Hepatocyte (in vitro differentiated cells): ENCODE measurements at places on chromosomes 13 and 19. TPM values are rescaled to one million over a fixed set of nuclear protein-coding genes. Genes with fewer than 3 reads are reported as not detected.

The CLEC4M gene
- total RNA-seq, result 0.07 and 0.80 TPM in 2 replicates

- no peaks in the 10 kb centered on the region for H3K36me3 ChIP-seq
- no peak overlapping the region for H3K4me3 ChIP-seq
- H3K27ac ChIP-seq, result no peak overlapping the region
- DNase-seq, result no peak
These were observed 558.5 kb upstream of the GPC6 start for GRCh38 chr13:92668157-92668556.

DNA sequence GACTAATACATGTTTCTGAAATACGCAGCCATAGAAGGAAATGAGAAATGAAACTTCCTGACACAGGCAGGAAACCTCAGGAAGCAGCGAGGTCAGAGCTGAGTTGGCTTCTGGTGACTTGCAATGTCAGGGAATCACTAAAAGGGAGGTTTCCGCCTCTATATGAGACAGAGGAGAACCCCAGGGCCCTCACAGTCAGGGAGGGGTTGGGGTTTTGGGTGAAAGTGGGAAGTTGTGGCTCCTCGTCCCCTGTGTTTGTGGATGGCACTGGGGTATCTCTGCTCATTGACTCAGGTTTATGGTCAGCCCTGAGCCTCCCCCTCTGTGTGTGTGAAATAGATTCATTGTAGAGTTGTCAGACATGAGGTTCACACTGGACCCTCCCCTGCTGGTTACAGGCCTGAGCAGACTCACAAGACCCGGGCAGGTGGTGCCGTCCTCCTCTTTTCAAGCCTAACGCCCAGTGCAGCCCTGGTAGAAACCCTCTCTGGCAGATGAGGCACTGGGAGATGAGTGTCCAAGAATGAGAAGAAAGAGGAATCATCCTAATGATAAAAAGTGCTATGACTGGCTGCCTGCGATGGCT is 5.5 kb upstream of the LILRA6 start:
- H3K27me3 ChIP-seq, result peaks cover 7% of the 10 kb centered on the region
- H3K27ac ChIP-seq, result no peak overlapping the region
- DNase-seq, result no peak
- H3K4me3 ChIP-seq, result no peak overlapping the region
- no peaks in the 10 kb centered on the region for H3K36me3 ChIP-seq

- no peaks in the 10 kb centered on the region for H3K4me1 ChIP-seq
- no peaks in the 10 kb centered on the region for H3K27me3 ChIP-seq
- DNase-seq, result no peak
- no peaks in the 10 kb centered on the region for H3K36me3 ChIP-seq
- H3K4me3 ChIP-seq, result no peak overlapping the region
These were observed 1227.5 kb upstream of the MIR17HG start for GRCh38 chr13:90120026-90120425.

The KCNJ14 gene
- total RNA-seq, result 0.12 and 0.70 TPM in 2 replicates

- no peak overlapping the region for H3K4me3 ChIP-seq
- H3K4me1 ChIP-seq, result no peaks in the 10 kb centered on the region
- DNase-seq, result no peak
- H3K27ac ChIP-seq, result no peak overlapping the region
- H3K36me3 ChIP-seq, result no peaks in the 10 kb centered on the region
These were observed 43.7 kb upstream of the TPM4 start for GRCh38 chr19:16032509-16033135.

GRCh38 chr13:35256459-35257148 is 219.9 kb downstream of the MAB21L1 start:
- H3K36me3 ChIP-seq, result no peaks in the 10 kb centered on the region
- no peaks in the 10 kb centered on the region for H3K27me3 ChIP-seq
- H3K4me3 ChIP-seq, result no peak overlapping the region
- no peak overlapping the region for H3K27ac ChIP-seq
- DNase-seq, result no peak
- no peaks in the 10 kb centered on the region for H3K4me1 ChIP-seq

DNA sequence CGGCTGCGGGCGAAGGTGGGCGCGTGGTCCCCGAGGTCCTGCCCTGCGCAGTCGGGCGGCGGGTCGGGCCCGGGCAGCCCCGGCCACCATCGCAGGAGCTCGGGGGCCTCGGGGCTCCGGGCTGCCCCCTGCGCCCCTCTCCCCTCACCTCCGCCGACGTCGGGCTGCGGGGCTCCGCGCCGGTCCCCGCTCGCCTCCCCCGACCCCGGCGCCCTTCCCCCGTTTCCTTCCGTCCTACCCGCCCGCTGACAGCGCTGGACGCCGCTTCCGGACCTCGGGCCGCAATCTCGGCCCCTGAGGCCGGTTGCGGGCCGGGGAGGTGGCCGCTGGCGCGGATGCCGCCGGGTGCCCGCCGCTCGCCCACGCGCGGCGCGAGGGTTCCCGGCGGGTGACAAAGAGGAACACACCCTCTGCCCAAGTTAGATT is 720 bp downstream of the FARP1 start:
- peak overlapping the region; percentile 57 for H3K27ac ChIP-seq
- peaks cover 36% of the 10 kb centered on the region for H3K4me1 ChIP-seq
- peak overlapping the region; percentile 65 for H3K4me3 ChIP-seq
- peak; percentile 62 for DNase-seq
- H3K36me3 ChIP-seq, result no peaks in the 10 kb centered on the region
- H3K27me3 ChIP-seq, result no peaks in the 10 kb centered on the region

DNA sequence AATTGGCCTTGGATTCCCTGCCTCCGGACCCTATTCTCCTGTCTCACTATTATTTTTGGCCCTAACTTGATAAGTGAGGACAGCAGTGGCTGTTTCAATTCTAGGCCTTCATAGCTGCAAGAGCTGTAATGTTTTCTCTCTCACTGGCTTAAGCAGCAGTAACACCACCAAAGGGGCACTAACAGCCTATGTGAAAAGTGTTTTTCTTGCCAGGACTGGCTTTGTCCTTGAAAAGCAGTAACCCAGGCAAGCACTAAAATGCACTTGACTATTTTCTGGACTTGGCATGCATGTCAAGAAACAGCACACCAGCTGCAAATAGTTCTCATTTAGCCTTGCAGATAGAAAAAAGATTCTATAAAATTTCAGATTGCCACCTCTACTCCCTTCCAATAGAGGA is 9.3 kb upstream of the FBXL3 start:
- no peak overlapping the region for H3K27ac ChIP-seq
- H3K4me3 ChIP-seq, result no peak overlapping the region
- no peaks in the 10 kb centered on the region for H3K27me3 ChIP-seq
- no peaks in the 10 kb centered on the region for H3K36me3 ChIP-seq
- DNase-seq, result no peak
- no peaks in the 10 kb centered on the region for H3K4me1 ChIP-seq

GRCh38 chr19:28963486-28964250 is 249.3 kb downstream of the UQCRFS1 start:
- no peaks in the 10 kb centered on the region for H3K4me1 ChIP-seq
- no peaks in the 10 kb centered on the region for H3K36me3 ChIP-seq
- no peak overlapping the region for H3K4me3 ChIP-seq

- H3K4me3 ChIP-seq, result no peak overlapping the region
- no peaks in the 10 kb centered on the region for H3K36me3 ChIP-seq
- peak overlapping the region; percentile 74 for H3K27ac ChIP-seq
- H3K27me3 ChIP-seq, result no peaks in the 10 kb centered on the region
These were observed 66.1 kb downstream of the ZNF486 start for GRCh38 chr19:20233105-20233504.

The EPSTI1 gene
- 22.2 and 24.5 TPM in 2 replicates for total RNA-seq

The BCKDHA gene
- 28.1 and 30.3 TPM in 2 replicates for total RNA-seq

The SELENOV gene
- total RNA-seq, result 0.50 and 2.0 TPM in 2 replicates

The NOP53 gene
- total RNA-seq, result 93.3 and 139 TPM in 2 replicates

DNA sequence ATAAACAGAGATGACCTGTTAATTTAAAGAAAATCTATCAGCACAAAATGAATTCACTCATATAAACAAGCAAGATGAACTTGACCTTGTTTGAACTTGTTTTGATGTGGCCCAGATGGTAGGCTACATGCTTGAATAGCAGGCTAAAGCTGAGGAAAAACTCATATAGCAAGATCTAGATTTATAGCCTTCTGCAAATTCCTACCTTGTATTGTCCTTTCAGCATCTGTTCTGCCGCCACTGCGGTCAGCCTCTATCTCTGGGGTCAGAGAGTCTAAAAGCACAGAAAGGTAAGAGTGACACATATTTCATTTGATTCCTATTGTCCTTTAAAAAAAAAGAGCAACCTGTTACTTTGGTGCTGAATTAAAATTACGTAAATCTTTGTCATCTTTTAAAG is 392.1 kb downstream of the DACH1 start:
- no peak for DNase-seq
- no peak overlapping the region for H3K27ac ChIP-seq
- no peaks in the 10 kb centered on the region for H3K36me3 ChIP-seq
- no peak overlapping the region for H3K4me3 ChIP-seq

The KLK5 gene
- total RNA-seq, result not detected in 2 replicates

GRCh38 chr13:68428292-68428691 is 1198.2 kb upstream of the PCDH9 start:
- no peak for DNase-seq
- no peak overlapping the region for H3K4me3 ChIP-seq
- H3K27ac ChIP-seq, result no peak overlapping the region
- no peaks in the 10 kb centered on the region for H3K36me3 ChIP-seq
- H3K27me3 ChIP-seq, result no peaks in the 10 kb centered on the region

DNA sequence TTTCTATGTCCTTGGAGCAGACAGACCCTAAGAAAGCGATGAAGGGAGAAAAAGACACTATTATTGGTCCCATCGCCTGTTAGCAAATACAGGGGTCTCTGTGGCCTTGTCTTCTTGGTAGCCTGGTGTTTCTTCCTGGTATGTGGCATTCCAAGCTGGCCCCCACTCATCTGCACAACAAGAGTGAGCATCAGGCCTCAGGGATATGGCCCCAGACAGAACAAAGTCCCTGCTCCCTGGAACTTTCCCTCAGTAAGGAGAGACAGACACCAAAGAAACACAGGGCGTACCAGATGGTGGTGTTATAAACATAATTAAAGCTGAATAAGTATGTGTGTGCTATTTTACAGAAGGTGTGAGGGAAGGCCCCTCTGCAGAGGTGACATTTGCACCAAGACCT is 48.2 kb upstream of the KPNA3 start:
- H3K4me1 ChIP-seq, result no peaks in the 10 kb centered on the region
- no peak overlapping the region for H3K27ac ChIP-seq
- H3K4me3 ChIP-seq, result no peak overlapping the region
- H3K27me3 ChIP-seq, result no peaks in the 10 kb centered on the region
- H3K36me3 ChIP-seq, result no peaks in the 10 kb centered on the region
- no peak for DNase-seq

- no peak overlapping the region for H3K27ac ChIP-seq
- DNase-seq, result no peak
- no peaks in the 10 kb centered on the region for H3K27me3 ChIP-seq
- no peak overlapping the region for H3K4me3 ChIP-seq
- H3K4me1 ChIP-seq, result no peaks in the 10 kb centered on the region
These were observed 203.8 kb upstream of the SLITRK6 start for GRCh38 chr13:86003029-86003428.

- DNase-seq, result no peak
- no peak overlapping the region for H3K27ac ChIP-seq
- H3K4me1 ChIP-seq, result no peaks in the 10 kb centered on the region
- no peaks in the 10 kb centered on the region for H3K27me3 ChIP-seq
These were observed 250.7 kb downstream of the TBC1D4 start for GRCh38 chr13:75231235-75231634.

DNA sequence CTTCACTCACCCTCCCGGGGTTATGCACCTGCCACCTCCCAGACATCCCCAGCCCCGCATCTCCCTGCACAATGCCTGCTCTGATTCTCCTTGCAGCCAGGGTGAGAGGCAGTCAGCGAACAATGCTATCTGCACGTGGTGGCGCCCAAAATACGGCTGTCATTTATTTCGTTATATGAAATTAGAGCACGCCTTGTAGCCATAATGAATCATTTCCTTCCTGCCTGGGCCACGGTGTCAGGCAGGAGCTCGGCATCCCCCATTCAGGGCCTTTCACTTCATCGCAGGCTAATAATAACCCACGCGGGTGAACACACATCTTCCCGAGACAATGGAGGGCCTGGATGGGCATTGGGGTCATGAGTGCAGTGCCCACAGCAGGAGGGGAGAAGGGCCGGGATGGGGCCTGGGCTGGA is 143.8 kb upstream of the ZNF507 start:
- H3K27ac ChIP-seq, result no peak overlapping the region
- no peaks in the 10 kb centered on the region for H3K4me1 ChIP-seq
- no peaks in the 10 kb centered on the region for H3K36me3 ChIP-seq

DNA sequence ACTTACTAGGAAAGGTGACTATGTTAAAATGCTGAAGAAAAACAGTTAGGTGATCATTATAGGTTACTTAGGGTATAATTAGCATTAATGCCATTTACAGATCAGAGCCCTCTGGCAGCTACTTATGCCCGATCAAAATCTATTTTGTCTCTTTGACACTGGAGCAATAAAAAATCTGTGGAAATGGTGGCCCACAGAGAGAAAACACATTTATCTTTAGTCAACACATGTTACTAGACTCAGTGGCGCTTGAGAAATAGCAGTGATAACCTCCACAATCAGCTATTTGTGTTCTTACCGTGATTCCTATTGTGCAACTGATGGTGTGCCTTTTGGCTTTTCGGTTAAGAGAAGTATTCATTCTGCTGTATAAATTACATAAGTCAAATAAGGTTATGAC is 1519.6 kb downstream of the PCDH9 start:
- H3K27me3 ChIP-seq, result no peaks in the 10 kb centered on the region
- no peaks in the 10 kb centered on the region for H3K36me3 ChIP-seq
- H3K4me3 ChIP-seq, result no peak overlapping the region
- H3K27ac ChIP-seq, result no peak overlapping the region
- no peak for DNase-seq

DNA sequence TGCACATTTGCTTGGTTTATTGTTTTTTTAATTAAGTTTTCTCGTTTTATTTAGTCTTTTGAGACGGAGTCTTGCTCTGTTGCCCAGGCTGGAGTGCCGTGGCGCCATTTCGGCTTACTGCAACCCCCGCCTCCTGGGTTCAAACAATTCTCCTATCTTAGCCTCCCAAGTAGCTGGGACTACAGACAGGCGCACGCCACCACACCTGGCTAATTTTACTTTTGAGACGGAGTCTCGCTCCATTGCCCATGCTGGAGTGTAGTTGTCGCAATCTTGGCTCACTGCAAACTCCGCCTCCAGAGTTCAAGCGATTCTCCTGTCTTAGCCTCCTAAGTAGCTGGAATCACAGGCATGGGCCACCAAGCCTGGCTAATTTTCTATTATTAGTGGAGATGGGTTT is 1.3 kb downstream of the RPS9 start:
- H3K36me3 ChIP-seq, result peaks cover 4% of the 10 kb centered on the region
- H3K4me1 ChIP-seq, result peaks cover 31% of the 10 kb centered on the region
- no peak for DNase-seq
- H3K27me3 ChIP-seq, result no peaks in the 10 kb centered on the region
- peak overlapping the region; percentile 97 for H3K27ac ChIP-seq
- peak overlapping the region; percentile 55 for H3K4me3 ChIP-seq

The FRY gene
- 3.7 and 6.4 TPM in 2 replicates for total RNA-seq
